Ovary (tissue), 10 donors: ENCODE measurements at places on chromosomes 12 and 14.

DNA sequence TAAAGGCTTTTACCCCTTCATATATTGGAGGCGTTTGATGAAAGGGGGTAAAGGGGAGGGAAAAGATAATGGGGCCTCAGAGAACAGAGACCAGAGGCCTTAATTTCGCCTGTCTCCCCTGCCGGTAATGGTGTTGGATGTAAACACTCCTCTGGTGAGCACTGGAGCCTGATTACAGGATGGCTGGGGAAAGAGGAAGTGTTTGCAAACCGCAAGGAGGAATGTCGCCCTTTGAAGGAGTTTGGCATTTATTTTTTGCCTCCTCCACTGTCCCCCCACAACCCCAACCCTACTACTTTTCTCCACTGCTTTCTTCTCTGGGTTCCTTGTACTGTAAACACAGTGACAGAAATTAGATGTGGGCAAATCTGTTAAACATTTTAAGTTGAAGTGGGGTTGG lies 211.9 kb upstream of the TBX3 start:
- no peak for DNase-seq

DNA sequence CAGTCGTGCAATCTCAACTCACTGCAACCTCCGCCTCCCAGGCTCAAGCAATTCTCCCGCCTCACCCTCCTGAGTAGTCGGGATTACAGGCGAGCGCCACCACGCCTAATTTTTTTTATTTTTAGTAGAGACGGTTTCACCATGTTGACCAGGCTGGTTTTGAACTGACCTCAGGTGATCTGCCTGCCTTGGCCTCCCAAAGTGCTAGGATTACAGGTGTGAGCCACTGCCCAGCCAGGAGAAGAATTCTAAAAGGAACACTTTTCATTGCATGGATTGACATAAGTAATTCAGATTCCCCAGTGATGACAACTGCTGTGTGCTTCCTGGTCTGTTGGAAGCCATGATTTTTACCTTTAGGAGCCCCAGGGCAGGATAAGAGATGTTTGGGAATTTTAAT lies 22.1 kb downstream of the DMAC2L start:
- DNase-seq = no peak

DNA sequence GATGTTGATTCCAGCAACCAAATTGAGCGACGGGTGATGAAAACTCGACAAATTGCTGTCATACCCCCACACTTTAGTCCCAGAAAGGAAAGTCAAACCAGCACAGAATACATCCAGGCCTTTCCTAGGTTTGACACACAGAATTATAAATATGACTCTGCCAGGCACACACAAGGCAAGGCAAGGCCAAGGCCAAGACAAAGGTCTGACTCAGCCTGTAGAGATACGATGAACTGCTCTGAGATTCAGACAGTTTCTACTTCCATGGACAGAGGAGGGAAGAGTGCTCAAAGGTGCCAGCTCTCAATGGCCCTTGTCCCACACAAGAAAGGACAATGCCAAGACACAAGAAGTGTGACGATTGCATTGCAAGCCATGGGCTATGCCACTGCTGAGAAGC lies 880.2 kb upstream of the TMEM132C start:
- DNase-seq = no peak

- DNase-seq = peak; percentile 77
Observed at GRCh38 chr12:52004042-52004648, 2.6 kb upstream of the TAMALIN start.

DNA sequence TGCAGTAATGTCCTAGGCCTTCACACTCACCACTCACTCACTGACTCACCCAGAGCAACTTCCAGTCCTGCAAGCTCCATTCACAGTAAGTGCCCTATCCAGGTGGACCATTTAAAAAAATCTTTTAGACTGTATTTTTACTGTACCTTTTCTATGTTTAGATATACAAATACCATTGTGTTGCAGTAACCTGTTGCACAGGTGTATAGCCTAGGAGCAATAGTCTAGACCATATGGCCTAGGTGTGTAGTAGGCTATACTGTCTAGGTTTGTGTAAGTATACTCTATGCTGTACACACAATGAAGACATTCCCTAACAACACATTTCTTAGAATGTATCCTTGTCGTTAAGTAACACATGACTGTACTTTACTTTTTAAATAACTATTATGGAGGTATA lies 17.2 kb downstream of the CYP46A1 start:
- DNase-seq = no peak

GRCh38 chr14:51576879-51577278 lies 74.8 kb upstream of the FRMD6 start:
- no peak for DNase-seq

DNA sequence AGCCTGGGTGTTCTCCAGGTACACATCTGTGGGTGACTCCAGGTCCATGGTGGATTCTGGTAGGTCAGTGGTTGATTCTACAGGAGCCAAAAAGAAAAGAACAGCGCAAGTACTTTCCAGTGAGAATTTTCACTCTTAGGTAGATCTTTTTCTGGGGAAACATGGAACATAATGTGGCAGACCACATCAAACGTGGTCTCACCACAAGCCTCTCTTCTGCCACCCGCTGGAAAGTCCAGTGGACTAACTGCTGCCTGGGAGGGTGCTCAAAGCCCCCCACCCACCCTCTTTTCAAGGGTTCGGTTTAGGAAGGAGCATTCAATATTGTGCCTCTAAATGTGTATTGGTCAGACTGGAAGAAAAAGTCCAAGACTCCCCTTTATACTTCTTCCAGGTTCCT lies 36.1 kb upstream of the PRB2 start:
- no peak for DNase-seq

DNA sequence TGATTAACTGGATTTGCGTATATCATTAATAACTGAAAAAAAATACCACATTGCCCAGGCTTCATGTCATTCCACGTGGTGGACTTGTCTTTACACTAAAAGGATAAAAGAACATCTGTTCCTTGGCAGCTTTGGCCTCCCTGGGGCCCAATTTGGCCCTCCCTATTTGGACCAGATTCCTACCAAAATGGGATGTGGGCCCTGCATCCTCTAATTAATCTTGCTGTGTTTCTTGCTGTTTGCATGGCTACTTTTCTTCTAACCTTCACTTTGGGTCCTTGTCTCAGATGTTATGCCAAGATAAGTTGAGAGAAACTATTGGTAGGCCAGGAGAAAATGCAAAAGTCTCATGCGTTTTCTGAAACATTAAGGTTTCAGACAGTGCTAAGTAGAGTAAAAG lies 57.5 kb downstream of the PTHLH start:
- DNase-seq = no peak

DNA sequence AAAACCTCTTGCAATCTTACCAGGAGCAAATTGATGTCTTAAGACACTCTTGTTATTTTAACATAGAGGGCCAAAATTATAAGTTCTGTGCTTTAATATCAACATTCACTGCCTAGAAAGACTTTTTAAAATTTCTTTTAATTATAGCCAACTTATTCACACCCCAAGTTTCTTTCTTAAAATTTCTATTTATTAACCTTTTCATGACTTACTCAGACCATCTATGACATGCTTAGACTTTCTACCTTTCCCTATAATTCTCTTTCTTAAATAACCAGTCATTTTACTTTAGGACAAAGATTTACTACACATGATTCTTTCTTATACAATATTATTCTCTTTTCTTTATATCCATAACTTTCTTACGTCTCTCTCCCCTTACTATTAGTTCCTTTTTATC lies 220.4 kb downstream of the NUBPL start:
- DNase-seq = no peak

DNA sequence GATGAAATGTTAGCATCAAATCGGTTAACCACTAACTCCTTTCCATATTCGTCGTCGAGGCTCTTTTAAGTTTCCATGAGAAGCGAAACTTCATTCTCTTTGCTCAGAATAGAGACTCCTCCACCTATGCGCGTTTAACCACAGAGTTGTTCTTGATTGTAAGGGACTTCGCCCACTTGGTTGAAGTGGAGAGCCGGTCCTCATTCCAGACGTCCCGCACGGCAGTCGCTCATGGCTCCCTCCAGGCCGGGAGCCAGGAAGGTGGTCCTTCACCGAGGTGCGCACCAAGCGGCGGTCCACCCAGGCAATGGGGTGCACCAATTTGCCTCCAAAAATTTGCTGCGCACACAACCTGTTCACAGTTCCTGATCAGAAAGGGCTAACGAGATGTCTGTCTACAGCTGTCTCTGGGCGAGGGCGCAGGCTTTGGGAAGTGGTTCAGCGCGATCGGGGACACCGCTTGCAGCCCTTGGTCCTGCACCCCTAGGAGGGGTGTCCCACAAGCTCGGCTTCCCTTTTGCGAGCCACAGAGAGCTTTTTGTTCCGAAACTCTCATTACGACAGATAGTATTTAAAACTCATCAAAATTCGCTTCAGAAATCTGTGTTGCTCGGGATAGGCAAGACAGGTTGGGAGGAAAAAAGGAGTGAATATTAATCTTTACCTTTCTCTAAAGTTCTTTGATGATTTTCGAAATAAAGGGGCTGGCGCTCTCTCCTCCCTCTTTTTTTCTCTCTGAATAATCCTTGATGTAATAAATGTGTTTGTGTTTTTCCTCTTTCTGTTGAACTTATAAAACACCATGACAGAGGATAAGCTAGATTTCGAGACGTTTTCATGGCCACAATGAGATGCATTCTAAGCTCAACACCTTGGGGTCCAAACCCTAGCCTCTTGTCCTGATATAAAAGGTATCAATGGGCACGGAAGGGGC lies 6.4 kb upstream of the ALX1 start:
- DNase-seq = no peak

DNA sequence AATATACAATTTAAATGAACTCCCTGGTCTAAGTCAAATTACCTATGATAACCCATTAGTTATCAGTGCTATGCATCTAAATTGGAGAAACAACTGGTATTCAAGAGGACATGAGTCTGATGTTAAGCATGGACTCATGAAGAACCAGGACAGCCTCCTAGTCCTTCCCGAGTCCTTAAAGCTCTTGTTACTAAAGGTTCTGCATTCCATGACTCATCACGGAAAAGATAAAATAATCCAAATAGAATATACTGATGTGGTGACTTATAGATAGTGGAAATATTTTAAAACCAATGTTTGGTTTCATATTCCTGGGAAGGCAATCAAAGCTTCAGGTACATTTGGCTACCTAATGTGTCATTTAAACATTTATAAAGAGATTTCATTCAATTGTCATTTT lies 117.2 kb upstream of the PMCH start:
- DNase-seq = no peak

GRCh38 chr14:24991288-24991687 lies 58.7 kb downstream of the STXBP6 start:
- no peak for DNase-seq

DNA sequence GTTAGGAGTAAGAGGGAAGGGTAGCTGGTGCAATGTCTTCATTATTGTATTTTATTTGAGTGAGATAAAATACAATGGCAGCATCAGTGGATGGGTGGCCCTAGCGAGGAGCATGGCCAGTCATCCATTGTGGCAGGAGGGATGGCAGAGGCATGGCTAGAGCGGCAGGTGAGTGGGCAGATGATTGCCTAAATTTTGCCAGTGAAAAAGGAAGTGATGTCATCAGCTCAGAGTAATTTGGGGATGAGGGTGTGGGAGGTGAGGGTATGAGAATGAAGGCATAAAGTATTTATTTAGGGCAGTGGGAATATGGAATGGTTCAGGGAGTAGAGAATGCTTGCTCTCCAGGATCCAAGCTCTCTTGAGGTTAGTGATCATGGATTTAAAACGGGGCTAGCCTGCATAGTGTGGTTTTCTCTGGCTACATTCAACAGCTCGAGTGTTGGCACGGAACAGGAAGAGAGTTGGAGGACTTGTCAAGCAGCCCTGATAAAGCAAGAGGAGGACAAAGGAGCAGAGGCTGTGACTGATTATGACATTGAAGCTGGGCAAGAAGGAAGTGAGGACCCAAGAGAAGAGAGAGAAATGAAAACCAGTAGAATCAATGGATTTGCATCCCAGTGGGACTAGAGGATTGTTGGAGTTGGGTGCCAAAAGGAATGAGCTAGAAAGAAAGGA lies 18.7 kb upstream of the SERPINA6 start:
- no peak for DNase-seq

GRCh38 chr12:110640275-110641025 lies 26.5 kb downstream of the TCTN1 start:
- DNase-seq = no peak

GRCh38 chr12:6643569-6644256 lies 3.5 kb downstream of the ACRBP start:
- no peak for DNase-seq

DNA sequence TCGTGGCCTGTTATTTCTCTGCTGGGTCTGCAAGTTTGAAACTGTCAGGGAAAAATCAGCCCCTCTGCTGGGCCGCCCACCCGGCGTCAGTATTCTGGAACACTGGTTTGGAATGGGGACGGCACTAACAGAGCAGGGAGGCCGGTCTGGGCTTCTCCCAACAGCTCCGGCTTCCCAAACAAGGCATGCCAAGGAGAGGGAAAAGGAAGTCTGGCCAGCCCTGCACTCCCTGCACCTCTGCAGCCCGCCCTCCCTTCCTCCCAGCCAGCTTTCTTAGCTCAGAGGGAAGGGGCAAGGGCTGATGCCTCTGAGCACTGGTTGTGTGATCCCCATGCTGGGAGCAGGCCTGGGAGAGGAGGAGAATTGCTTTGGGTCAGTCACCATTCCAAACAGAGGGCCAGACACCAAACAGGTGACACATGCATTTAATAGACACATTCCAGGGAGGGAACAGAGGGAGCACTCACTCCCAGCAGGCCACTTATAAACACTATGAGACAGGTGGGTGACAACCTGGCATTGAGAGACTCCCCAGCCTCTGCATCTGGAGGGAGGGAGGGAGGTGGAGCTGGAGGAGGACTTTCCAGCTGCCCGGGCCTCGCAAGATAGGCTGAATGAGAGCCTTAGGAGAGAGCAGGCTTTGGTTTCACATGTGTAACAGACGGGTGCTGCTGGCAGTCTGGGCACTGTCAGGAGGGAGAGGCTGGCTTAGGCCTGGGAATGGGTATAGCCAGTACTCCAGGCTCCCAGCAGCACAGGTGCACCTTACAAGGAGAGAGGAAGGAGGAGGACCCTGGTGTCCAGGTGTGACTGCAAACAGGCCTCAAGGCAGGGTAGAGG lies 10.3 kb downstream of the KRT75 start:
- DNase-seq = no peak
